ENCODE measurements at places on chromosomes 6 and 20.

GRCh38 chr20:62895539-62895938 lies 30.8 kb downstream of the DIDO1 start:
- DNase-seq = no peak

- DNase-seq = no peak
Measured at GRCh38 chr6:86682297-86682696, 255.0 kb upstream of the HTR1E start.

DNA sequence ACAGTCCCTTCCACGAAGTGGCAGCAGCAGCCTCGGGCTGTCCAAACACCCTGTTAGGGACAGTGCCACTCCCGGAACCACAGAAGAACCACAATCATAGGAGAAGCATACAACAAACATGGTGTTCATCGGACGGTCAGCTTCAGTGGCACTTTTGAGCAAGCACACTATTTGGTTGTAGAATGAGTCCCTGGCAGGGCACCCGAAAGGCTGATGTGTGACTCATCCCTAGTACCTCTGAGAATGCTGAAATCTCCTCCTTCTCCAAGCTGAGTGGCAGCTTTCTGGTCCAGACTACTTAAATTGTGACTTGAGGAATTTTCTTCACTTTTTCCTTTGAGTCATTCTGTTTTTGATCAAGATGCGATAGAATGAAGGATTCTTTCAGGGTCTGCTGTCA lies 282.5 kb downstream of the ESR1 start:
- DNase-seq = no peak

GRCh38 chr6:90286884-90287488 lies 9.7 kb downstream of the BACH2 start:
- peak; percentile 17 for DNase-seq

DNA sequence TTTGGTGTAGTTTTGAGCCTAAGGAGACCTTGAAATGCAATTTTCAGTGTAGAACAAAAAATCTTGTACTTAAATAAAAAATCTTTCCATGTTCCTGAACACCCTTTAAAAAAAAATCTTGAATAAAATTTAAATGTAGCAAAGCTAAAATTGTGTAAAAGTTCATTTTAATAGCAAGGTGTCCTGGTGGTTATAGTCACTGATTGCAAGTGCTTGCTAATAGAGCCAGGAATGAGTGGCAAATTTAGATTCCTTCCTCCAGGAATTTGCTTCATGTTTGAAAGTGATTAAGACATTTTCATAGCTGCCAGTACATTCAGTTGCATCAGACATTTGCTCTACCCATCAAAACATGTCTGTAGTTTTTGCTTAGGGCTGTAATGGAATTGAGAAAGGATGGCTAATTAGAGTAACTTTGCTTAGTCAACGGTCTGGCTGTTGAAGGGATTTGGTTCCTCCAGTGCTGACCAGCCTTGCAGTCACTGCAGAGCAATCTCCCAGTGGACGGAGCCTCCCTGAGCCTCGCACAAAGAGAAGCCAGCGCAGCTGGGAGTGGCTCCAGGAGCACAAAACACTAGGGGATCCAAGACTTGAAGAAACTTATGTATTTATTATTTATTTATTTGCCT lies 36.5 kb downstream of the AKAP12 start:
- no peak for DNase-seq

DNA sequence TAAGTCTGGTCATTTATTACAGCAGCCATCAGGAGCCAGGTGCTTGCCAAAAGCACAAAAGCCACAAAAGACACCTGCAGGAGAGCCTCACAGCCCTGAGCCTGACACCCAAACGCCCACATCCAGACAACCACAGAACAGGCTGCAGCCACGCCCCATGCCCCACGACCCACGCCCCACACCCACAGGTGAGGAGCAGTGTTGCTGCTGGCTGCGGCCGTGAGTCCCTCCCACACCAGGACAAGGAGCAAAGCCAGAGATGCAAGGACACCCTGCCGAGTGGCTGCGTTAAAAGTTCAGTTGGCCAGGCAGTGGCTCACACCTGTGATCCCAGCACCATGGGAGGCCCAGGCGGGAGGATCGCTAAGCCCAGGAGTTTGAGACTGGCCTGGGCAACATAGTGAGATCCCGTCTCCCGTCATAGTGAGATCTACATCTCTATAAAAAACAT lies 43.0 kb downstream of the SLC2A4RG start:
- no peak for DNase-seq

DNA sequence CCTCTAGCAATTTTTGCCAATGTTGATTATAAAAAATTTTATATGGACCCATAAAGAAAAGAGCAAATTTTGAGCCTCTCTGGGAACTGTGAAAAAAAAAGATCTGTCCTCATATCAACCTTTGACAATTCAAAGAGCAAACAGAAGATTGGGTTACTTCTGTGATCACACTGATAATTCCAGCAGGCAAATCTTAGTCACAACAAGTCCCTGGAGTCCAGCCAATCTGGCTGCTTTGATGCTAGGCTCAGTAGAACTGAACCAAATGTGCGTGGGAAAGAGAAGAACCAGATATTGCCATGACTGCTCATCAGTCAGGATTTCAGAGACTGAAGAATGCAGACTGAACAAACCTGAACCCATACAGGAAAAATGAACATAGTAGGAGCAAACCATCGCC lies 438.4 kb upstream of the FLRT3 start:
- no peak for DNase-seq

- DNase-seq = no peak
Measured at GRCh38 chr6:124924333-124924759, 37.9 kb upstream of the RNF217 start.

DNA sequence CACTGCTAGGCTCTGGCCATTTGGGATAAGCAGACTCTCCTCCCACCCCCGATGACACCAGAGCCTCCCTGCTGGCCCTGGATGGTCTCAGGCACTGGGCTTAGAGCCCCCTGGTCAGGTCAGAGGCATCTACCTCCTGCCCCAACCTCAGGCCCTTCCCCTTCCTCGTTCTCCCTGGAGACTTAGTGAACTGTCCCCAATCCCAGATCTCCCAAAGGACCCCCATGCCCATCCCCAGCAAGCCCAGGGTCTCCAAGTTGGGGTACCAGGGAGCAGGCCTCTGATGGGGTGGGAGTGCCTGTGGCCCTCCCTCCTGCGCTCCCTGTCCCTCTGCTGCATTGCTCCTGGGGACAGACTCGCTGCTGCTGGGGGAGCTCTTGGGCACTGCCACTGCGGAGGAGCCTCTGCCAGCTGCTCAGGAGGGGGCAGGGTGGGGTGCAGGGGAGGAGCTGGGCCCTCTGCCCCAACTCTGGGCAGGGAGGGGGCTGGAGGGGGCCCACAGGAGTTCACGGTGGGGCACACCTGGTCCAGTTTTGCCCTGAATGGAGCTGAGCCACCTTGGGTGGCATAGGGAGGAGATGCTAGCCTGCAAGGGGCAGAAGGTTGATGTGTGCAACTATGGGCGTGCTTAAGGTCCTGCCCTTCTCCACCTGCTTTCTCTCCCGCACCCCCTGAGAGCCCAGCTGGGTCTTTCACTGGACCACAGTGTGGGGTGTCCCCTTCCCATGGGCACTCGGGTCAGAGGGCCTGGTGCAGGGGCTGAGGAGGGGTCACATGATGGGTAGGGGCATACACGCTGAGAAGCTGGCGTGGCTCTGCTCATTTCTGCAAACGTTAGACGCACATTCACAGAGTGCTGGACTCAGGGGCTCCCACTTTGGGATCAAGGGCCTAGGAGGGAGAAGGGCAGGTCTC lies 40.4 kb downstream of the SPDEF start:
- DNase-seq = no peak

- no peak for DNase-seq
Measured at GRCh38 chr6:10621213-10621612, 73.2 kb downstream of the C6orf52 start.

GRCh38 chr6:105324386-105324950 lies 78.4 kb downstream of the PREP start:
- DNase-seq = no peak

DNA sequence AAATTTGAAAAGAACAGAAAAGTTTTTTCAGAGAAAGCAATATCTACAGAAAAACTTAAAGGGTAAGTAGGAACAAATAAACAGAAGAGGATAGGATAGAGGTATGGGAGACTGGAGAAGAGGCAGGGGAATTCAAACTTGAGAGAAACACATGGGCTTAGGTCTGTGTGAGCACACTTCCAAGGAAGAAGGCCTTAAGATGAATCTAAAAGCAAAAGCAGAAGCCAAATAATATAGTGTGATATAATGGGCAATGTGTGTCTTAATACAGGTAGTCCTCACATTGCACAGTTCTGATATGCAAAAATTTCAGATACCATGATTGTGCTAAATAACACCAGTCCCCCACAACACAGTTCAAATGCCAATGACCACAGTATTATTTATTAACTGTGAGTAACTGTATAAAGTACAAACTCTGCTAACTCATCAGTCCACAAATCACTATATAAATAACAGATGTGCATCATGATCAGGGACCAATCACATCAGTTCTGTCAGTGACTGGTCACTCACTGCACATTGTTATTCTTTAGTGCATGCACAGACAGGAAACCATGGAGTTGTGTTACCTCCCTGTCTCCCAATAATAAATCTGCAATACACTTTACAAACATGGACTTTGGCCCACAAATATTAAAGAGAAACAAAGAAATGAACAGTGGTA lies 18.6 kb downstream of the SNX14 start:
- DNase-seq = no peak

- DNase-seq = no peak
Measured at GRCh38 chr20:21396599-21397340, 556 bp downstream of the NKX2-4 start.

Data from GF-D8 (cell line).